ENCODE measurements at places on chromosomes 16 and 17.

DNA sequence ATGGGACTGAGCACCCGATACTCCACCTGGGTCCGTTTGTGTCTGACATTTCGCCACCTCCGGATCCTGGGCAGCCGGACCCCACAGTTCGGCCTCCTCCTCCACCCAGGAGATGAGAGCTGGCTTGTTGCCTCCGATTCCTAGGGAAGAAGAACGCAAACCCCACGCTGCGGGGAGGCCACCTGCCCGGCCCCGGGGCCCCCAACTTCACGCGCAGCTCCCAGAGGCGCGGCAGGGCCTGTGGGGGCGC is 542 bp downstream of the ZNF764 start:
- peak; percentile 39 for DNase-seq

DNA sequence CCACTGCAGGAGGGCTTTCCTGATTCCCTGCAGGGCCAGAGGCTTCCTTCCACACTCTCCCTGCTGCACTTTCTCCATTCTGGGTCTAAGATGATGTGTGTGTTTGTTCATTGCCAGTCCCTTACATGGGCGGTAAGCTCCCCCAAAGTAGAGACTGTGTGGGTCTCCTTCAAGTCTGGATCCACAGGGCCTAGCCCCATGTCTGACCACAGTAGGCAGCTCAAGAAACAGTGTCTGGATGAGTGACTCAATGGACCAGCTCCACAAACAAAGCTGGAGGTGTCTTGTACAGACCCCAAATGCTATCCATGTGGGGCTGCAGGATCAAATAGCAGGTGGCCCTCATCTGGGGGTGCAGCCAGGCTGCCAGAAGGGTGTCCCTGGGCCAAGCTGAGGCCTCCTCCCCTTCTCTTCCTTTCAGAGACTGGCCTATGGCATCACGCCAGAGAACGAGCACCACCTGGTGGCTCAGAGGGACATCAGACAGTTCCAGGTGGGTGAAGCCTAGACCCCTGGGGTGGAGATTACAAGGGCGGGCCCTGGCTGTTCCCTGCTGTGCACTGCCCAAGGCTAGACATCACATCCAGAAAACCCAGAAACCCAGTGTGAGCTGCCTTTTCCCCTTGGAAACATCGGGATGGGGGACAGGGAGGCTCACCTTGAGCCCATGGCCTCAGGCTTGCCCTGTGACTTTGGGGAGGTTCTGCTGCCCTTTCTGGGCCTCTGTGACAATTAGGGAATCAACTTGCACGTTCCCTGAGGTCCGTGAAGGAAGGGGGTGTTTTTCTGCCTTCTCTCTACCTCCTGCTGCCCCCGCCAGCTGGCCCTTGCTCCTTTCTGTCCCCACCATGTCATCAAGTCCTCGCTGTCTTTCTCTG is 45.9 kb downstream of the SLC6A2 start:
- DNase-seq, result peak; percentile 61

- DNase-seq, result no peak
These were observed 4.9 kb downstream of the FASN start for GRCh38 chr17:82092995-82093751.

DNA sequence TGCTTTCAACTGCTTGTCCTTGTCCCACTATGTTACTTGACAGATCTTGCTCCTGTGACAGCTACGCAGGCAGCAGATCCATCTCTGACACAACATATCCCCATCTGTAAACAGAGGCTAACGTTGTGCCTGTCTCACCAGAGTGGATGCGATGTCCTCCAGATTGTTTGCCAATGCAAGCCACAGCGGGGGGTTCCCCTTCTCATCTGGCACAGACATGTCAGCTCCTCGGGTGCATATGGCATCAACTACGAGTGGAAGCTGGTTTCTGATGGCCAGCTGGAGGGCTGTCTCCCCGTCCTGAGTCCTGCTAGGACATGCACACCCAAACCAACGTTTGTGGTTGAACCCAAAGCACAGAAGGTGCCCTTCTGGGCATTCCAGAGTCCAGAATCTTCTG is 39.0 kb downstream of the CYB5D2 start:
- DNase-seq, result no peak

DNA sequence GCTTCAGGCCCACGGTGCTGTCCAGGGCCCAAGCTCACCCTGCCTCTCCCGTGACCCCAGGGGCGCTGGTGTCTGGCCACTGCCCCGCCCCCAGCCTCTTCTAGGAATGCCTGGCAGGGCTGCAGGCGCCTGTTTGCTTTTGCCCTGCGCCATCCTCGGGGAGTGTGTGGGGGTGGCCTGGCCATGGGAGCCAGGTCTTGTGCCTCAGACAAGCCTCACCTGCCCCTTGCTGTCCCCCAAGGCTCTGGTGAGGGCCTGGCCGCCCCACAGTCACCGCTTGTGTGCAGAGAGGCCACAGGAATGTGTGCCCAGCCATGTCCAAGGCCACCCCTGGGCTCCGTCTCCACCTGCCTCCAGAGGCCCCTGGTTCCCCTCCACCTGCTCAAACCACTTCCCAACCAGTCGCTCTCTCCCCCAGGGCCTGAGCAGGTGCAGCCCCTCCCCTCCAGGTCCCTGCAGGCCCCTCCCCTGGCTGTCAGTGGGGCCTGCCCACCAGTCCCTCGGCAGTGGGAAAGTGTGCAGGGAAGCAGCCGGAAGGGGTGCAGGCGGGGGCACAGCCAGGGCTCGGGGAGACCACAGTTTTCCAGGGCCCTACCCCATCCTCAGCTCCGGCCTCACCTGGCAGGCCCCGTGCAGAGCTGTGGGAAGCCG is 841 bp upstream of the IGFALS start:
- no peak for DNase-seq

GRCh38 chr17:82737967-82738877 is 2.8 kb downstream of the FN3K start:
- DNase-seq, result peak; percentile 92
